CD4-positive, alpha-beta T cell treated with Interleukin-10 for 1 hour (primary cell): ENCODE measurements at places on chromosomes 5 and 9.
A peak's percentile ranks its signal among the peaks of the same experiment; 100 is the strongest.

DNA sequence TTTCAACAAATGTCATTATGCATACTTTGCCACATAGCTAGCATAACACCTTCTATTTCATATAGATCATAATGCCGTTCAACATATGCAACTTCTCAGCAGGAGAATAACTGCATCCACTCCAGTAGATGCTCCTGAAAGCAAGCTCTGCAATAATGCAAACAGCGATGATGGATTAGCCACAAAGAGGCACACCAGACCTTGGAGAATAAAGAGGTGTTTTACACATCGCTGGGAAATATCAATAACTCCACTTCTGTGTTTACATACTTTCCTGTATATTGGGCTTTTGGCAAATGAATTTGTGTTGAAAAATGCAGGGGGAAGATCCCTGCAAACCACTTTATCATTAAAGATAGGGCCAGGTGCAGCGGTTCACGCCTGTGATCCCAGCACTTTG, 271.5 kb upstream of the PANK3 start:
- DNase-seq, result no peak

GRCh38 chr5:142772446-142773293, 2.5 kb downstream of the ARHGAP26 start:
- no peak for DNase-seq

- peak; percentile 73 for DNase-seq
These were observed 893 bp upstream of the SH2D3C start for GRCh38 chr9:127779136-127779981.

DNA sequence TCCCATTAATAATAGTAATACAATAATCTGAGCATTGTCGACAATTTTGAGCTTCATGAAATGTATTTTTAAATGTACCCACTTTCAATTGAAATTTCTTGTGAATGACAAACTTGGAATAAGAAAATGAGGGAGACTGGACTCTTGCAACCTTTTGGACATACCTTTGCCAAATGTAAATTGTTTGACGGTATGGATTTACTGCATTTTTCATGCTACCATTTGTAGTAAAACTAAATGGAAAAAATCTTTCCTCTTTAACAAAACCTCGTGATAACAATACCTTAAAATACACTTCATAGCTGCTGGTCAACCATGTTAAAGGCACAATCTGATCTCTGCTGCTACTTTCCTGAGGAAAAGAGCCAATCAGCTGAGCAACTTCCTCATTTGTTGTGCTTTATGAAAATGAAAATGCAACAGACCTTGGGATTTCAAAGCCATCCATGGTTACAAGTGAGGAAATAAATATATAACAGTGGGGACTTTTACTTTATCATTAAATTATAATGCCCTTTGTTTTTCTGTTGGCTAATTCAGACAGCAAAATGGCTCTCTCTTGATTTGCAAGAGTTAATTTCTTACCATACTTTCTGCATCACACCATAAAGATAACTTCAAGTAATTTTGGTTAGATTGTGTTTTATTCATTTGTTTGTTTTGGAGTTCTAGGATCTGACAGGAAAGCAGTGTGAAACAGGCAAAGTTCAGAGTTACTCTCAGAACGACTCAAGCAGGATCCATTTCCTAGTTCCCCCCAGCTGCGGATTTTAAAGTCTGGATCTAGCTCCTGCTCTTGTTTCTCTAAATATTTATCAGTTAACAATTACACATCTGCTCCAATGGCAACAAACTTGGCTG, 1.1 kb downstream of the ALDH1A1 start:
- DNase-seq, result no peak

DNA sequence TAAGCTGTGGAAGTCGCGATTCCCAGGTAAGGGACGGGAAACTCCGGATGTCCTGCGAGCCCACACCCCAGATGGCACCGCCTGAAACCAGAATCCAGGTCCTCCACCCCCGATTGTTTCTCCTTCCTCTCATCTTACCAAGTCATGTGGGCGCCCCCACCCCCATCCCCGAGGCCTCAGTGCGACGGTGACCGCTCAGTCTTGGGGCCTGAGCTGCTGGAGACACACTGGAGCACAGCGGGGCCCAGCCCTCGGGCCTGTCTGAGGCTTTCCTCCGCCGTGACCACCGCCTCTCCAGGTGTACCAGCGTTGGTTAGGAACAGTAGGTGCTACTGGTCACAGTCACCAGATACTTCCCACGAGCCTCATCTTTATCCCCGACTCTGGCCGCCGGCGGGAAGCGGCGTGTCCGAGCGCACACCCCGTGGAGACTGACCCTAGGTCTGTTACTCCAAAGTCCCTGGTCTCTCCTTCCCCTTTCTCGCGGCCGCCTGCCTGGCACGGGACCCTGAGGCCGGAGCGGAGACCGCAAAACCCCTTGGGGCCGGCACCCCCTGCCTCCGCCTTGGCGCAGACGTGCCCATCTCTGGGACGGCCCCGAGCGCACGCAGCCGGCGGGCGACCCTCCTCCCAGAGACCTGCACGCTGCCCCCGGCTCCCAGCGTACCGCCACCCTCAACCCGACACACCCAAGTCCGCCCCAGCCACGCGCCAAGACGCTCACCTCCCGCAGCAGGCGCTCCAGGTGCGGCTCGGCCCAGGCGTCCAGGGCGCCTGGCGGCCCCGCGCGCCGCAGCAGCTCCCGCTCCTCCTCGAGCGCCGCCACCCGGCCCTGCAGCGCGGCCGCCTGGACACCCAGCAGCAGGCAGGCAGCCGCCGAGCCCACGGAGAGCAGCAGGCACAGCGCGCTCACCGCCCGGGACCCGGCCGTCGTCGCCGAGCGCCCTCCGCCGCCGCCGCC, 733 bp downstream of the COL23A1 start:
- no peak for DNase-seq

DNA sequence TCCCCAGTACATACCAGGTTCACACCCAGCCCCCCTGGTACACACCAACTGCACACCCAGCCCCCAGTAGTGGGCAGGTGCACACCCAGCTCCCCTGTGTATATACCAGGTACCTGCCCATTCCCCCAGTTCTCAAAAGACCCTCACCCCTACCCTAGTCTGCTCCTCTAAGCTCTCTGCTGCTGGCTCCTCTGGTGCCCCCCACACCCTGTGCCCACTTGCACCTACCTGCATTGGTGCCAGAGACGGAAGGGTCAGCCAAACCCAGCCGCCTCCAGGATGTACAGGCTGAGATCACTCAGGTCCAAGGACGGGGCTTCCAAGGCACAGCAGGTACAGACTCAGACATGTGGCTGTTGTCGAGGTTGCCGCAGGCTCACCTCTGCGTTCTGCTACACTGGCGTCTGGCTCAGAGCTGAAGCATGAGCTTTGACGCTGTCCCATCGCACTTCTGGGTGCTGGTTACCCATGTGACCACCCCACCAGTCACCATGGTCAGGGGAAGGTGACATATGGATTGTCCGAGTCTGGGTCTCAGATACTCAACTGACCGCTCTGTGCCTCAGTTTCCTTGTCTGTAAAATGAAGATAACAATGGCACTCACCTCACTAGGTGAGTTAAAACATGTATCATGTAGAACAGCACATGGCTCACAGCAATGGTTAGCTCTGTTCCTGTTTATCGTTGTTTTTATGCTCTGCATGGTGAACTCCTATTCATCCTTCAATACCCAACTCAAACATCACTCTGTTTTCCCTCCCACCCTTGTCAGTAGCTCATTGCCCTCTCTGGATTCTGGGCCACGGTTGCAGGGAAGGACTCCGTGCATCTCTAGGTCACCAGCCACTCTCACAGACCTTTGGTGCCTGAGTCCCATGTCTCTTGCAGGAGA, 45.3 kb upstream of the SUSD3 start:
- DNase-seq, result no peak

GRCh38 chr9:20990867-20991266, 40.6 kb downstream of the HACD4 start:
- DNase-seq, result peak; percentile 5

DNA sequence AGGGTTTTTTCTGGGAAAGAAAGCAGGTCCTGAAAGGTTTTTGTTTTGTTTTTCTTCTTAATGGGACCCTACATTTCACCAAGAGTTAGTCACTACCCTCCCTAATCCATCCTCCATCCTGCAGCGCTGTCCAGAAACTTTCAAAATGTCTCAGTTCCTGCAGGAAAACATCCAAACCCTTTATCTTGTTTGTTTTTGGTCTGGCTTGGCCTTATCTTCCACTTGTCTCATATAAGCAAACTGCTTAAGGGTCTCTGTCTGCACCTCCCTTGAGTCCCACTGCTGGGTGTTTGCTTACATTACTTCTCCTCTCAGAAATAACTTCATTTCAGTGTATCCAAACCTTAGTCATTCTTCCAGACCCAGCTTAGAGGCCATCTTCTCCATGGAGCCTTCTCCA, 11.0 kb upstream of the TRAF1 start:
- DNase-seq, result no peak

- no peak for DNase-seq
These were observed 17.7 kb downstream of the JAK2 start for GRCh38 chr9:5002811-5003210.

- no peak for DNase-seq
These were observed 126.9 kb upstream of the ANKRD55 start for GRCh38 chr5:56359809-56360685.

GRCh38 chr5:37495668-37496347, 116.7 kb downstream of the WDR70 start:
- DNase-seq, result no peak

DNA sequence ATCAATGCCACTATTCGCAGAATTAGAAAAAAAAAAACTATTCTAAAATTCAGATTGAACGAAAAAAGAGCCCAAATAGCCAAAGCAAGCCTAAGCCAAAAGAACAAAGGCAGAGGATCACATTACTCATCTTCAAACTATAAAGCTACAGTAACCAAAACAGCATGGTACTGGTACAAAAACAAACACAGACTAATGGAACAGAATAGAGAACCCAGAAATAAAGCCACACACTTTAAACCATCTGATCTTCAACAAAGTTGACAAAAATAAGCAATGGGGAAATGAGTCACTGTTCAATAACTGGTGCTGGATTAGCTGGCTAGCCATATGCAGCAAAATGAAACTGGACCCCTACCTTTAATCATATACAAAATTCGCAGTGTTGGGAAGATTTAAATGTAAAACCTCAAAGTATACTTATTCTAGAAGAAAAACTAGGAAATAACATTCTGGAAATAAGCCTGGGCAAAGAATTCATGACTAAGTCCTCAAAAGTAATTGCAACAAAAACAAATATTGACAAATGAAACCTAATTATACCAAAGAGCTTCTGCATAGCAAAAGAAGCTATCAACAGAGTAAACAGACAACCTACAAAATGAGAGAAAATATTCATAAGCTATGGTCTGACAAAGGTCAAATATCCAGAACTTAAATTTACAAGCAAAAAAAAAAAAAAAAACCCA, 153.7 kb downstream of the NDUFS4 start:
- DNase-seq, result no peak

DNA sequence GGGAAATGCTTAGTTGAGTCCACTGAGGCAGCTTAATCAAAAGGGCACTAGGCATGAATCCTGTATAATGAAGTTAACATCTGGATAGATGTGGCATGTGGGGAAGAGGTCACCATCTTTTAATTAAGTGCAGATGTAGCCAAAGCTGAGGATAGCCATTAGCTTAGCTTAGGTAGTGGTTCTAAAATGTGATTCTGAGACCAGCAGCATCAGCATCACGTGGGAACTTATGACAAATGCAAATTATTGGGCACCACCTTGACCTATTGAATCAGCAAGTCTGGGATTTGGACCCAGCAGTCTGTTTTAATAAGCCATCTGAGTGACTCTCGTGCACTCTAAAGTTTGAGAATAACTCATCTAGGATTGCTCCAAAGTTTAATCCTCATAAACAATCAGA, 63.8 kb downstream of the SNCAIP start:
- no peak for DNase-seq

GRCh38 chr5:50574121-50574520, 92.3 kb upstream of the PARP8 start:
- no peak for DNase-seq

DNA sequence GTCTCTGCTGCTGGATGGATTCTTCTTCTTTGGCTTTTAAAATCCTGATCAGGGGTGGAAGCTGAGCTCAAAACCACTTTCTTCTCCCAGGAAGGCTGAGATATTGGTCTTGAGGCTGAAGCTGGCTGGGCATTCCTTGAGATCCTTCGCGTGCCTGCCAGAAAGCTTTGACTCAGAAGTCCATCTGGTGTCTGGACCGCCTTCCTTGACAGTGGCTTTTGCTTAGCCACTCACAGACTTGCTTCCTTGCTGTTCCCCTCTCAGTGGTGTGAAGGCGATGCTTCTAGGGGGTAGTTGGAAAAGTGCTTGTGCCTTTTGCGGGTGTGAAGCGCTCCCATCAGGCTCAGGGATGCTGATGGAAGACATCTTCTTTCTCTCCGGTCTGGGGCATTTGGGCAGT, 45.9 kb downstream of the RGS3 start:
- no peak for DNase-seq

DNA sequence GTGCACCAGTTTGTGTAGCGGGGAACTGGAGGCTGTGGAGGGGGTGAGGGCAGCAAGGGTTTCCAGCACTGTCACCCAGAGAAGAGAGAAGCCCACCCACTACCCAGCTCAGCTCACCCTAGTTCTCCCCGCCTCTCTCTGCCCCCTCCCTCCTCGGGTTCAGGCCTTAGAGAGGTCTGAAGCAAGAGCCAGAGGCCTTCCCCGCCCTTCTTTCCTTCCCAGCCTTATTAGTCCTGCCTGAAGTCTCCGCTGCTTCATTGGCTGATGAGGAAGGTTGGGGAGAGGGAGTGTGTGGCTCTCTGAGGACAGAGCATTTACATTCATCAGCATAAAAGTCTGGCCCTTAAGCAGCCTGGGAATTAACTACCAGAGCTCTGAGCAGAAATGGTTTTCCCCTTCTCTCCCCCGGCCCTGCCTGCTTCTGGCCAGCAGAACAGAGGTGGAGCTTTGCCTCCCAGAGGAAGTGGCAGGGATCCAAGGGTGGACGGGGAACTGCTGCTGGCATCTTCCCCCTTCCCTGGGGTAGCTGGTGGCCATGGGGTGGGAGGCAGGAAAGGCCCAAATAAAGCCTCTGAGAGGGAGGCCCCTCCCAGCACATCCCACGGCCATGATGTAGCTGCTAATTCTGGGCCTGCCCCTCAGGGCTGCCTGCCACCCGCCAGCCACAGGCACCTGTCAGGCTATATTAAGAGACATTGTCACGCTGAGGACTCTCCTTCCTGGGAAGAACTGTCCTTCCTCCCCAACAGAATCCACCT, 4.1 kb downstream of the DNAJB5 start:
- no peak for DNase-seq
